Hepatic stellate cell (primary cell): ENCODE measurements at places on chromosomes 5 and 9.

DNA sequence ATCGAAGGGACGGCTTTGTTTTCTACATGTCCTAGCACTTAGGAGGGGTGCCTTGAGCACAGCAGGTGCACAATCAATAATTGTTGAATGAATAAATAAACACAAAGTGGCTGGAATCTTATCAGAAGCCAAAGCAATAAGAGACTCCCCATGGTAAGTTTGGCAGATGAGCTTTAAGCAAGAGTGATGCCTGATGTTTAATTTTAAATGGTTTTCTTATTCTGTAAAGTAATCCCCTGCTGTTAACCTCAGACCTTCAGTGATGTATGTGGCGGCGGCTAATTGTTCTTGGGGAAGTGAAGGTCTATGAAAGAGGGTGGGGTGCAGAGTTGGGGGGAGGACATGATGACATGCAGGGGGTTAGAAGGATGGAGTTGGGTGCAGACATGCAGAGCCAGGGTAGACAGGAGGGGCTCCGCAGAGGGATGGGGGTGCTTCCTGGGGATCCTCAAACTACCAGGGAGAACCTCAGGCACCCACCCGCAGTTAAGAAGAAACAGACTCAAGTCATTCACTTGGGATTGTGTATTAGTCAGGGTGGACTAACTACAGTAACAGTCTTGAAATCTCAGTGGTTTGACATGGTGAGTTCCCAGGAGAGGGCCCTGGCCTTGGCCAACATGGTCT lies 65.7 kb upstream of the SHB start:
- no peak for DNase-seq

GRCh38 chr5:33043343-33043997 lies 332.3 kb downstream of the NPR3 start:
- DNase-seq: no peak

GRCh38 chr5:142650881-142651280 lies 35.0 kb downstream of the FGF1 start:
- DNase-seq: no peak

- no peak for DNase-seq
Measured at GRCh38 chr5:21701317-21701716, 1151.8 kb downstream of the CDH12 start.

DNA sequence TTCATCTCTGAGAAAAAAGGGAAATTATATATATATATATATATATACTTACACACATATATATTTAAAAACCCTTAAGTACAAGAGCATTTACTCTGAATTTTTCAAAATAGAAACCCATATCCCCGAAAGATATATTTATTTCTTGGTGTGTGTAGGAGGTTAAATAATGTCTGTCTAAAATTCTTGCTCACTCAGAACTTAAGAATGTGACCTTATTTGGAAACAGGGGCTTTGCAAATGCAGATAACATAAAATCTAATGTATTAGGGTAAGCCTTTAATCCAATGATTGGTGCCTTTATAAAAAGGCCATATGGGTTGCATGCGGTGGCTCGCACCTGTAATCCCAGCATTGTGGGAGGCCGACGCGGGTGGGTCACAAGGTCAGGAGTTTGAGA lies 517.3 kb upstream of the TLE4 start:
- DNase-seq: peak; percentile 7

- DNase-seq: no peak
Measured at GRCh38 chr5:10337107-10337506, 16.4 kb upstream of the MARCHF6 start.

GRCh38 chr5:122683631-122684030 lies 91.2 kb upstream of the SNX2 start:
- DNase-seq: no peak

DNA sequence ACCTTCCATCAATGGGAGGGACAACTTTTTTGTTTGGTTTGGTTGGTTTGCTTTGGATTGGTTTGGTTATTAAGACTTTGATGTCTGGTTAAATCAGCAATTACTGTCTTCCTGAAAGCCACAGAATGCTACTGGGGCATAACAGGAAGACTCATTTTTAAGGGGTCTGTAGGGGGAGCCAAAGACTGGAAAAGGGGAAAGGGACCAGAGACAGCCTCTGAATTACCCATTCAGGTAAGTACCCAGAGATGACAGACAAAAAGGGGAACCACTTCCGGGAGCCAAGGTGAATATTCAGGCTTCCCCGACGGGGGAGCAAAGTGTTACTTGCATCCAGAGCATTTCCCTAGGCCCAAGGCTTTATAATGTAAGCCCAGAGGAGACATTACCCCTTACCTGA lies 4.6 kb upstream of the FEM1C start:
- DNase-seq: no peak

DNA sequence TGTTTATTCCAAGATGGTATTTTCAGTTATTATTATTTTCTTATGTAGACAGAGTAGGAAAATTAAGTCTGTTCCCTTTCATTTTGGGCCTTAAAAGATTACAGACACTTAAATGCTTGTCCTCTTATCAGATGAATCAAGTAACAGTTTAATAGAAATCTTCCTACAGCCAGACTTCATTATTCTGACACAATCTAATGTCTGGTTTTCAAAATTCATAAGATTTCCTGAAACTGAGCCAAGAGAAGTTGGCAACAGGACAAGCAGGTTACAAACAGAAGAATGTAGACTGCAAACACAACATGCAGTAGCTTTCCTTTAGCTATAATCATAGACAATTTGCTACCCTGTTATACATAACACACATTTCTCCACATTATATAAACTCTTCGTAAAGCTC lies 130.5 kb downstream of the FBXL17 start:
- no peak for DNase-seq

GRCh38 chr9:72052122-72052521 lies 8.3 kb downstream of the C9orf57 start:
- DNase-seq: no peak

DNA sequence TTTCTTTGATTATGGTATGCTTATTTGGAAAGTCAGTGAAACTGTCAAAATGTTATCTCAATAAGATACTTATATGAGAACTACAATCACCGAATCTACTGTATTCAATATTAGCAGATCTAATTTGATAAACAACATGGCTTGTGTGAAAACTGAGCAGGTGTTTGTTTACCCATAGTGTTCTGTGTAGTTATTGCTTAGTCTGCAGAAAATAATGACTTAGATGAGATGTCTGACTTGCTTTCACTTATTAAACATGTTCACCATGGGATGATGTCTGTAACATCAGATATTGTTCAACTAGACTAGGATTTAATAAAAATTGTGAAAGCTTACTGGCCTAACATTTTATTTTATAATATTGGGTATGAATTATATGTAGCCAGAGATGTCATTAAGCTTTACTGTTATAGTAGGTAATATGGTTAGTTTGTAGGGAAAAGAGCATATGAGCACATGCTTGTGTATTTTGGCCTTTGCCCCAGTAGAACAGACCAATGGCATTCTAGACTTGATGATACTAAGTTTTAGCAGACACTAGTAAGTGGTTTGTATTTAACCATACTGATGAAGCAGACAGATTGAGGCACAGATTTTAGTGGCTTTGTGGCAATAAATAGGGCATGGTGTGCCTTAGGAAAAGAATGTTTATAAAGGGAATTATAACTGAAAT lies 16.4 kb downstream of the SUB1 start:
- no peak for DNase-seq

GRCh38 chr9:16521868-16522411 lies 348.5 kb downstream of the BNC2 start:
- DNase-seq: peak; percentile 61

- no peak for DNase-seq
Measured at GRCh38 chr9:121284733-121285451, 16.9 kb downstream of the GSN start.

DNA sequence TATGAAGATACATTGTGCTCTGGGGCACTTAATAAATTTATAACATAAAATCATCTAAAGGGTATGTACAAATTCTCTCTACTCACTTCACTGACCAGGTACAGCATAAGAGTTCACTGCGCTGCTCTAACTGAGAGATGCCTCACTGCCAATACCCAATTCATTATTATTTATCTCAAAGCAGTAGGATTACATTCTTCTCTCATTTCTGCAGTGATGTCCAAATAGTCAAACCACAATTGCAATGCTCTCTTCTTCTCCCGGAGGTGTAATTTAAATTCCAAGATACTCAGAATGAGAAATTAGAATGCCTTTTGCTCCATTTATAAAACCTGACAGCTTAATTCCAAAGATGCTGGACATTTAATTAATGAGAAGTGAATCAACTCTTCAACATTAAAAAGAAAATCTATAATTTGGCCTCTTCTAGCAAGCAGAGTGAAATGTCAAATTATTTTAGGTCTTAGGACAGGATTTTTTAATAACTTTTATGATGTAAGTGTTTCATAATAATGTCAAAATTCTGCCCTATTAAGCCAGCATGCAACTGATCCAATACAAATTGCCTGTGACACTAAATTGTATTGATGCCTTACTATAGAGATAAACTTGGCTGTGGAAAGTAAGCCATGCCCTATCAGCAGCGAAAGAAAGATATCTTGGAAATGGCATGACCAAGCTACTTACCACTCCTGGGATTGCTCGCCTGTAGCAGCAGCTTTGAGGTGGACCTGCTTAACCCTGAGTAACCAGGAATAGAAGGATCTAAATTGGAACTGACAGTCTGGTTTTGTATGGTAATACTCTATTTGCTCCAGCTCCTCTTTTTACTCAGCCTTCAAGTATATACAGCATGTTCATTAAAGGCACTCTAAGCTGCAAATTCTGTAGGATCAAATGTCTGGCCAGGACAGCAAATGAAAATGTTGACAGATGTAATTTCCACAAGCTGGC lies 374.2 kb upstream of the TYRP1 start:
- DNase-seq: no peak

GRCh38 chr9:95088421-95089161 lies 228.9 kb downstream of the FANCC start:
- DNase-seq: no peak
